ENCODE measurements at places on chromosomes 13 and 19.

DNA sequence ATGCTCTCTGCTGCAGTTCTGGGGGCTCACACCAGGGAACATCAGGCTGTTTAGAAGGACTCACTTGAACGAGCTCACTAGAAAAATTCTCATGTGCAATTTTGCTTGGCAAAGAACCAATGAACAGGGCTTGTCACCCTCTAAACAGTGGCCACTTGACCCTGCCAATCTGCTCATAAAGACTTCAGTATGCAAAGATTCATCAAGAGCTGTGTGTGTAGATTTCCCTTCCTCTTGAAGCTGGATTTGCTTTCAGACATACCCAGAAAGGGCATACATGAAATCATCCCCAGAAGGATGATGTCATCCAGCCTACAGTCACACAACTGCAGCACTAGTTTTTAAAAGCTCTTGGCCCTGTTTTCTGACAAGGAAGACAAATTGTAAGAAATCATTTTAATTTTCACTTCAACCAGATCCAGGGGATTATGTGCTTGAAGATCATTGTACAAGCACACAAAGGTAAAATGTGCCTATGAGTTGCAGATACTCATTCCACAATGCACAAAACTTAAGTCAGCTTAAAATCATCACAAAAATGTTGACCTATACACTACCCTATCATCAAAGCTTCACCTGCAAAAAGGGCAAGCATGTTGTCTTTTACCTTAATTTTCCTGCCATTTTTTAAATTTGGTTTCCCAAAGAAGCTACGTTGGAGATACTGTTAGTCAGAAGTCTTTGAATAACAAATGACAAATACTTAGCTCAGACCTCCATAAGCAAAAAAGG is 5.2 kb upstream of the STK24 start:
- DNase-seq, result no peak

GRCh38 chr19:39399668-39400050 is 7.0 kb upstream of the ZFP36 start:
- DNase-seq, result no peak

DNA sequence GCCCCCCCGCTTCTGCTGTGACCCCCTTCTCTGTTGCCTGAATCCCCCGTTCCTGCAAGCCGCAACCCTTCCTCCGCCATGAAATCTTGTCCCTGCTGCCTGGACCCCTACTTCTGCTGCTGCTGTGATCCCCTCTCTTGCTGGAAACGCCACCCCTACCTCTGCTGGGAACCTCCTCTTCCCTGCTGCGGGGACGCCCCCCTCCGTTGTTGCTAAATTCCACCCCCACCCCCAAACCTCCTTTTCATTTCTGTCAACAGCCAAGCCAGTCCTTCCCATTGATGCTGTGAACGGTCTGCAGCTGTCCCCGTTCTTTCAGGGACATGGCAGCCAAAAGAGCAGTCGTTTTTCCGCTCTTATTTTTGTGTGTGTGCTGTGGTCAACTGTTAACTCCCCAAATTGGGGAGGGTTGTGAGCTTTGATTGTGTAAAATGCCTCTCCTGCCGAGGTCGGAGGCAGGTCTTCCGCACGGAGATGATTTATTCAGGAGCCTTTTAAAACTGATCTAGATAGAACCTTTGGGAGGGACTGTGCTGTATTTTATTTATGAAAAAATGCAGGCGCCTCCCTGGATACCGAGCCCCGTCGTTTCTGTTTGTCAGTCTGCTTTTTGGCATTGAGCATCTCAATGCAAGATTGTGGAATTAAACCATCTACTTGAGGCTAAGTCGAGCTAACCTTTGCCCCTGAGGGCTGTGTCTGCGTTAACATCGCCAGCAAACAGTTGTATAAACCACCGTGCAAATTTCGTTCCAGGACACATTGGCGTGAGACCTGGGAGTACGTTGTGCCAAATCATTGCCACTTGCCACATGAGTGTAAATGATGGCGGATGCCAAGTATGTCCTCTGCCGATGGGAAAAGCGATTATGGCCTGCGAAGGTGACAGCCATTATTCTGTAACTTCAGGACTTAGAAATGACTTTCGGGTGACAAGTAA is 27.9 kb upstream of the NDUFS7 start:
- no peak for DNase-seq

GRCh38 chr19:57578487-57579205 is at the start of gene ZNF416:
Gene ZNF416 (minus strand): TSS chr19:57578911. CDS start chr19:57578704, 207 bp downstream.
- DNase-seq, result peak; percentile 98
